ENCODE measurements at places on chromosomes 1 and 21.

DNA sequence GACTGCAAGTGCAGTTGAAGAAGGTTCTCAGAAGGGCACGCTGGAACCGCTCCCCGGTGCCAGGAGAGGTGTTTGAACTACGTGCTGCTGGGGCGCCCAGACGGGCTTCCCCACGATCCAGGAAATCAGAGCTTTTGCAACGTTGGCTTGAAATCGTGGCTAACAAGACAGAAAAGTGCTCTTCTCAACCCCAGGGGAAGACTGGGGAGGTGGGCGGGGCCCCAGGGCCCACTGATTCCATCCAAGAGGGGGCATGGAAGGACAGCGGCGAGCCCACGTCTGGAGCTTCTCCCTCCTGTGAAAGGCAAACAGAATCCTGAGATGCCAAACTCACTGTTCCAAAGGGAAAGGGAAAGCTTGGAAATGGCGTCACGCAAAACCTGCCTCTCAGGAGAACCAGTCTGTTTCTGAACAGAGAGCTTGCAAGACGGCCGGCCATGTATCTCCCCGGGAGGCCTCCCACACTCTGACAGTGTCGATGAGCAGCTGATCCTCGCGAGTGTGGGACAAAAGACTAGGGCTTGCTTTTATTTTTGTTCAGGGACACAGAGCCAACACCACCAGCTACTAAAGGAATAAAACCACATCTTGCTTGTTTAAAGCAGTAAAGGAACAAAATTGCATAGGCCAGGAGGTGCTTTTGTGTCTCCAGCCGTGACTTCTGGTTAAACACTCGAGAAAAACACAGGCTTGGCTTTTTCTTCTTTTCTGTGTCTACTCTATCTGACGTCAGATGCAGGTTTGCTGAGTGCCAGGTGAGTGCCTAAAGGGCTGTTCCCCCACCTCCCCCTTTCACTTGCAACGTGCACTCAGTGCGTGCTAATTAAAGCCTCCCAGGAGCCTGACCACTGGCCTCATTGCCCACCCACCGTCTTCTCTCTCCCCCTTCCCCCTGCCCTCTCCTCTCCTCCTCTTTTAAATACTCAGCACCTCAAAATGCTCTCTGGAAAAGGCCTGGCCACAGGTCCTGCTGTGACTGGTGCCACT, 41.5 kb downstream of the LRRC3 start:
- DNase-seq: no peak

GRCh38 chr1:168507828-168508227, 36.0 kb downstream of the XCL2 start:
- DNase-seq: no peak

GRCh38 chr1:52558941-52559340, 6.0 kb upstream of the TUT4 start:
- DNase-seq: no peak

GRCh38 chr1:16614361-16615252, 1.2 kb upstream of the NBPF1 start:
- no peak for DNase-seq

GRCh38 chr1:182080955-182081582, 19.6 kb upstream of the ZNF648 start:
- peak; percentile 81 for DNase-seq

- no peak for DNase-seq
Observed at GRCh38 chr1:208251015-208251414, 6.8 kb upstream of the PLXNA2 start.

DNA sequence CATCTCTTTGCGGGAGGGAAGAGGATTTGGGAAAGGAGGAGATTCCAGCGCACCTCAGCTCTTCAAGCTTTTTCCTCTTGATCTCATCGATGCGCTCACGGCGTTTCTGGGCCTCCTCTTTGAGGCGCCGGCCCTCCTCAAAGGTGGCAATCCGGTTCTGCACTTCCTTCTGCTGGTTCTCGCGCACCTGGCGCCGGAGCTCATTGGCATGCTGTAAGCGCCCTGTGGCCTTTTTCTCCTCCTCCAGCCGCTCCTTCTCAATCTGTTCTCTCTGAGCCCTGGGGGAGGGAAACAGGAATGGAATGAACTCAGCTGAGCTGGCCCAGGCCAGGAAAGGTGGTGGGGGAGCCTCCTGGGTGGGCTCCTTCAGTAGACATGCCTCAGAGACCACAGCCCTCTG, 10.4 kb upstream of the VSIG8 start:
- no peak for DNase-seq

- DNase-seq: no peak
Observed at GRCh38 chr1:76003946-76004345, 70.6 kb upstream of the ST6GALNAC3 start.

- DNase-seq: no peak
Observed at GRCh38 chr21:45560106-45561021, 18.1 kb upstream of the SLC19A1 start.

- no peak for DNase-seq
Observed at GRCh38 chr1:108808438-108808837, 48.5 kb downstream of the AKNAD1 start.

- DNase-seq: peak; percentile 9
Observed at GRCh38 chr1:211813590-211813989, 17.0 kb downstream of the LPGAT1 start.

DNA sequence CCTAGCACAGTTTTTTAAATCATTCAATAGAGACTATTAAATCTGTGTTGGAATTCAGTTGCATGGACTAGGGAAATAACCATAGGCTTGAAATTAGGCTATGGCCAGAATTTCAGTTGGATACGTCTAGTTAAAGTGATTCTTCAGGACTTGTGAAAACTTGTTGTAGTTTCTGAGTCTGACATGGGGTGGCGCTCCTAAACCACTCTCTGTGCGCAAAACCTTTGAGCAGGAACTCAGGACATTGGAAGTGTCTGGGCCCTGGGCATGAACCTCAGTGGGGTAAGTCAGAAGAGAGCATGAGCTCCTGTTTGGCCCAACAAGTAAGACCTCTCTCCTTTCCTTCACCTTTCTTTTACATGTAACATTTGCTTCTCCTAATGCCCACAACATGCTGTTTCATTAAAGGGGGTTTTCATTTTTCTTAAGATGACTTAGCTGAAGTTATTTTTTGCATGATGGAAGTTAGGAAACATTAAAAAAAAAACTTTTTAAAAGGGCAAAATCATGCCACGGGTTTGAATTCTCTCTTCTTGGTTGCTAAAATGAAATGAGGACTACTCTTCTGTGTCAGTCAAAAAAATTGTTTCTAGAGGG, 17.1 kb upstream of the CCDC190 start:
- peak; percentile 70 for DNase-seq

DNA sequence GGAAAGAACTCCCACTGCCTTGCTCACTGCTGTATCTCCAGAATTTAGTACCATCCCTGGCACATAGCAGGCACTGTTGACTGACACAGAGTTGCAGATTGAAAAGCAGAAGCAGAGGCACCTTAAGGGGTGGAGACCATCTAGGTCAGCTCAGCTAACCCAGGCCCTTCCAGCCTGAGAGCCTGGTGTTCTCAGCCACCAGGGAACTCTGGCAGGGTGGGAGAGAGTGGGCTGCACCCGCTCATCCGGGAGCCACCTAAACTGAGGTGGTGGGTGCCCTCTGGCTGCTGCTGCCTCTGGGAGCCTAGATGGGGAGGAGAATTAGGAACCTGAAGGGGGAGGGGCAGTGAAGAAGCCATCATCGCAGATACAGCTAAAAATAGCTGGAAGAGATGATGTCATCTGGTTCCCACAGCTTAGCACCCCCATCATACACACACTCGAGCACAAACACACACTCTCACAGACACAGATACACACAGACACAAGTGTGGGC, 1.5 kb upstream of the TSPAN1 start:
- peak; percentile 54 for DNase-seq

DNA sequence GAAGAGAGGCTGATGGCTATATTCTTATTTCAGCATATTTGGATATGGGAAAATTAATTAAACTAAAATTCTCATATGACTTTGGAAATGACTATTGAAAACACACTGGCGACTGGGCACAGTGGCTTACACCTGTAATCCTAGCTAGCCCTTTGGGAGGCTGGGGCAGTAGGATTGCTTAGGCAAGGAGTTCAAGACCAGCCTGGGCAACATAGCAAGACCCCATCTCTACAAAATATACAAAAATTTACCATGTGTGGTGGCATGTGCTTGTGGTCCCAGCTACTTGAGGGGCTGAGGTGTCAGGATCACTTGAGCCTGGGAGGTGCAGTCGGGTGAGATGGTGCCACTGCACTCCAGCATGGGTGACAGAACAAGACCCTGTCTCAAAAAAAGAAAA, 26.2 kb downstream of the HS2ST1 start:
- no peak for DNase-seq

DNA sequence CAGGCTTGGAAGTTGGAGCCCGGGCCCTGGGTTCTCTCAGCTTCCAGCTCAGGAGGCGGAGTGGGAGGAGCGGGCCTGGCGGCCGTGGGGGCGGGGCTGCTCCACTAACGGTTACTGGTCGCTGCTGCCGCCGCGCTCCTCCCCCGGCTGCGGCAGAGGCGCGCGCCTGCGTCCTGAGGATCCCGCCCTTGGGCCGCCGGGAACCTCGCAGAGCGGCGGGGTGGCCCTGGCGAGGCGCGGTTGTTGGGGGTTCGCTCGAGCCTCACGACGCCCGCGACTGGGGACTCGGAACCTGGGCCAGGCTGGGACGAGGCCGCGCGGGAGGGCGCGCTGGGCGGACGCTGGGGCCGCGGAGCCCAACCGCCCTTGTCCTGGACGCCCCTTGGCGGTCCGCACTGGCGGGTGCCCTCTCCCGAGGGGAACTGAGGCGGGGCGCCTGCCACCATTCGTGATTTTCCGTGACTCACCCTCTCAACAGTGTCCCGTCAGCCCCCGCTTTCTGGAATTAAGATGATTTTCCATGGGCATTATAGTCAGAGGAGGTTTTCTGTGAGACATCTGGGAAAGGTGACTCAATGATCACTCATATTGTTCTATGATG, 34.1 kb downstream of the OR2G3 start:
- no peak for DNase-seq

- DNase-seq: peak; percentile 26
Observed at GRCh38 chr1:214404571-214405213, 123.7 kb downstream of the SMYD2 start.

GRCh38 chr1:180560200-180560867, 1.6 kb downstream of the OVAAL start:
- DNase-seq: no peak

DNA sequence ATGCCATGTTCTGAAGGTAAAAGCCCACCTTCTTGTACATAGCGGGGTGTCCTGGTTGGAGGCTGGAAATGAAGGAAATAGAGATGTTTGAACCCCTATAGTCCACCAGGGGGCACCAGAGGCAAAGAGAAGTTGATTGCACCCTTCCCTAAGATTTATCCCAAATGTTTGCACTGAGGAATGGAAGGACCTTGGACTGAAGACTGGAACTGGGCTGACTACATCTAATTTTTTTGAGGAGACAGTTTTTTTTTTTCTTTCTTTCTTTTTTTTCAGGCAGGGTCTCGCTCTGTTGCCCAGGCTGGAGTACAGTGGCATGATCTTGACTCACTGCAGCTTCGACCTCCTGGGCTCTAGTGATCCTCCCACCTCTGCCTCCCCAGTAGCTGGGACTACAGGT, 55.3 kb upstream of the EIF4G3 start:
- DNase-seq: peak; percentile 49

GRCh38 chr1:55589671-55590297, 374.6 kb upstream of the USP24 start:
- no peak for DNase-seq

DNA sequence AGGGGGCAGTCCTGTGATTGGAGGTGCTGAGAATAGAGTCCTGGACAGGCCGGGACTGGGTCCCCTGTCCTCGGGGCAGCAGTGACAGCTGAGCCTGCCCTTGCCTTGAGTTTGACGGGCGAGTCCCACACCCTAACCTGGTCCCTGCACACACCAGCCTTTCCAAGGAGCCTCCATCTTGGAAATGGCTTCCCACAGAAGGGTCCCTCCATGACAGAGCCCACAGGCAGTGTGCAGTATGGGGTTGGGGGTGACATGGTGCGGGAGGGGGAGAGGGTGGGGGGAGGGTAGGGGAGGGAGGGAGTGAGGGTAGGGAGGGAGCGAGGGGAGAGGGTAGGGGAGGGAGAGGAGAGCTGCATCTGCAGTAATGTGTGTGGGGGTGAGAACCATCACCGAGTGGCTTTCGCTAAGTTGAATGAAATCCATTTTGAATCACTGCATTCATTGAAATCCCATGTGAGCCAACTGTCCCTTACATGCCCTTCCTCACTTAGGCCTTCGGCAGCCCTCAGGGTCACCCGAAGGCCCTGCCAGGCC, 10.1 kb upstream of the TMEM52 start:
- DNase-seq: no peak

- DNase-seq: no peak
Observed at GRCh38 chr1:3902571-3903091, 2.6 kb upstream of the C1orf174 start.

GRCh38 chr1:171742577-171742922, 685 bp upstream of the VAMP4 start:
- no peak for DNase-seq

- DNase-seq: no peak
Observed at GRCh38 chr1:195915826-195916225, 692.4 kb downstream of the KCNT2 start.
